Stimulated activated CD8-positive, alpha-beta memory T cell treated with anti-CD3 and anti-CD28 coated beads, Interleukin-4, amount 100 ng/mL, for 4 hours (primary cell): ENCODE measurements at places on chromosomes 2 and 18.

GRCh38 chr2:70354264-70354949, 52.5 kb upstream of the FAM136A start:
- no peak for DNase-seq

GRCh38 chr2:144477957-144478311, 42.0 kb downstream of the ZEB2 start:
- DNase-seq: no peak

DNA sequence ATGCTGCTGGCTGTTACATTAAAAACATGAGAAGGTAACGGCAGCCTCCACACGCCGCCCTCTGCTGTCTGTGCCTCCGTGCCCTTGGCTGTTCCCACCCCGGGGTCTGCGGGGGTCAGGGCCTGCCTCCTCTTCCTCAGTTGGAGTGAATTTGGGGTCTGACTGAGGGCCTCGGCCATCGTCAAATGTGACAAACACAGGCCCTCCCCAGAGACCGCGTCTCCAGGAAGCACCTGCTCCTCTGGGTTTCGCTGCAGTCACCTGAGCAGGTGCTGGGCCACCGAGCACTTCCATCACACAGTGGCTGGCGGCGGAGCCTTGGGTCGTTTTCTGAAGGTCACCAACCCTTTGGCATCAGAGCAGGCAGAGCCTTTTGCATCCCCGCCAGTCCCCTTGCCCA, 70.9 kb downstream of the NFATC1 start:
- DNase-seq: no peak

GRCh38 chr2:195967336-195967735, 101.3 kb downstream of the DNAH7 start:
- DNase-seq: no peak

DNA sequence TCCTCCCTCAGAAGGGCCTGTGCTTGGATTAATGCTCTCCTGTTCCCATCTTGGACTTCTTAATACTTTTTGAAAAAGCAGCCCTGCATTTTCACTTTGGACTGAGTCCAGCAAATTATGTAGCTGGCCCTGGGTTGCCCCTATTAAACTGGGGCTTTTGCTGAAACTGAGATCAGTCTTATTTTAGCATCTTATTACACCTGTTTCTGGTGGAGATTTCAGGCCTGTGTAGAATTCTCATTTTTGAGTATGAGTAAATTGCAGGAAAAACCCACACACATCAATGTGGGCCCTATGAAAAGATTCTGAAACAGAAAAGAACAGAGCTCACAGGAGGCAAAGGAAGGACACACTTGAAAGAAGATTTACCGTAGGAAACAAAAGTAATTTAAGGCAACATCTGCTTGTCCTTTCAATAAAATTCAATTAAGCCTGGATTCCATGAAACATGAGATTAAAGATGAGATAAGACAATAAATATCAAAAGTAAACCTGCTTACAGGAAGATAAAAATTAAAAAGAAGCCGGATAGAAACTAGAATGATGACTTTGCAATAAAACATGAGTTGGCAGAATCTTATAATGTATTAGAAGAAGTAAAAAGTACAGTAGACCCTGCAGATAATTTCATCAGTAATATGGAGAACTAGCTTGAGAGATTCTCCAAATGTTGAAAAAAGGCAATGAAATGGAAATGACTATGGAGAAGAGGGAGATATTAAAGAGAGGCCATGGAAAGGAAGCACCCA, 90.7 kb upstream of the GCFC2 start:
- no peak for DNase-seq

DNA sequence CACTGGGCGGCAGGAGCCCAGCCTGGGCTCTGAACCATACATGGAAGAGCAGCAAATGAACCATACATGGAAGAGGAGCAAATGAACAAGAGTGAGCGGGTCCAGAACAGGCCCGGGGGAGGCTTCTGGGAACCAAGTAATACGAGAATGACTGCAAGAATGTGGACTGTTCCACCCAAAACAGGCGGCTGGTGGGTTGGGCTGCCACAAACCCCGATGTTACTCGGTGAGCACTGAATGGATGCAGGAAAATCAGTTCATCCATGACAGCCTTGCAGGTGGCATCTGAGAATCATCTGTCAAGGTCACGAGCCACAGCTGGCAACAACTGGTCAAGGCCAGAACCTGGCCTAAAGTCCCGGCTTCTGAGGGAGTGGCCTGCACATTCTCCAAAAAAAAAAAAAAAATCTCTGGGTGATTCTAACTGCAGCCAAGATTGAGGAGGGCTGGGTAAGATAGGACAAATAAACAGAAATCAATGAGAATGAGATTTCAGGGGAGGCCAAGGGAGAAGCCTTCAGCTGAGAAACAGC, 106.1 kb downstream of the ZNF516 start:
- no peak for DNase-seq

- no peak for DNase-seq
Measured at GRCh38 chr2:101859604-101860003, 132.2 kb upstream of the IL1R2 start.

DNA sequence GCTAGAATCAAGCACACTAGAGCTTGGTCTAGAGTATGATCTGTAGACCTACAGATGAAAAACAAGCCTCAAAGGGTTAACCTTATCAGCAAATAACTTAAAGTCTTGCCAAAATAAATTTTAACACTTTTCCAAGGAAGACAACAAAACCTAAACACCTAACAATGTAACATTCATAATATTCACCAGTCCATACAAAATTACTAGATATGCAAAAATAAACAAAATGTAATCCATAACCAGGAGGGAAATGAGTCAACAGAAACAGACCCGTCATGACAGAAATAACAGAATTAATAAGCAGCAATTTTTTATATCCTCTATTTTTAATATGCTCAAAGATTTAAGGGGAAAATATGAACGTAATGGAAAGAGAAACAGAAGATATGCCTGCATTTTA, 36.1 kb downstream of the TRAK2 start:
- no peak for DNase-seq

- DNase-seq: no peak
Measured at GRCh38 chr2:206974551-206974950, 35.2 kb downstream of the CPO start.

DNA sequence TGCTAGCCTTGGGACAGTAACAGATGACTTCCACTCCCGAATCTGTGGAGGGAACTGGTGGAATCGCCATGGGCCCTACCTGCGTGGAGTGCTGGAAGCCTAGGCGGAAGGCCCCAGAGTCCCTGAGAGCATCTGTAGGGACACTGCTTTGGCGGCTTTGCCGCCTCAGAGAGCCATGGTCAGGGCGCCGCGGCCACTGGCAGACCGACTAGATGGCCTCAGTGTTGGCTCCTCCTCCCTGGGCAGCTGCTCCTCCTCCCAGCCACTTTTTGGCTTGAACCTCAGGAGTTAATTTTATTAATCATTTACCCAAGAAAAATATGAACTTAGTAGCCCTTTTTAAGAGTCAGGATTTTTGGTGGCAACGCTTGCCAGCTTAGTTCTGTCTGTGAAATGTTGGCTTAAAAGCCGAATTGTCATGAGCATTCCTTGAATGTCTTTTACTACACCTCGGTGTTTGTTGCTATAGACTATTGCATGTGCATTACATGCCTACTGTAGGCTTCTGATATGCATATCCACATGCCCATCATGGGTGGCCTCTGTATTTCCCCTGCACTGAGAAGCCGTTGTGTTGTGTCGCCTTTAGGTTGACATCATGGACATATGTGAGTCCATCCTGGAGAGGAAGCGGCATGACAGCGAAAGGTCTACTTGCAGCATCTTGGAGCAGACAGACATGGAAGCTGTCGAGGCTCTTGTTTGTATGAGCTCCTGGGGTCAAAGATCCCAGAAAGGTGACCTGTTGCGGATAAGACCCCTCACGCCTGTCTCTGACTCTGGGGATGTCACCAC, 2.4 kb downstream of the KLF11 start:
- DNase-seq: no peak

DNA sequence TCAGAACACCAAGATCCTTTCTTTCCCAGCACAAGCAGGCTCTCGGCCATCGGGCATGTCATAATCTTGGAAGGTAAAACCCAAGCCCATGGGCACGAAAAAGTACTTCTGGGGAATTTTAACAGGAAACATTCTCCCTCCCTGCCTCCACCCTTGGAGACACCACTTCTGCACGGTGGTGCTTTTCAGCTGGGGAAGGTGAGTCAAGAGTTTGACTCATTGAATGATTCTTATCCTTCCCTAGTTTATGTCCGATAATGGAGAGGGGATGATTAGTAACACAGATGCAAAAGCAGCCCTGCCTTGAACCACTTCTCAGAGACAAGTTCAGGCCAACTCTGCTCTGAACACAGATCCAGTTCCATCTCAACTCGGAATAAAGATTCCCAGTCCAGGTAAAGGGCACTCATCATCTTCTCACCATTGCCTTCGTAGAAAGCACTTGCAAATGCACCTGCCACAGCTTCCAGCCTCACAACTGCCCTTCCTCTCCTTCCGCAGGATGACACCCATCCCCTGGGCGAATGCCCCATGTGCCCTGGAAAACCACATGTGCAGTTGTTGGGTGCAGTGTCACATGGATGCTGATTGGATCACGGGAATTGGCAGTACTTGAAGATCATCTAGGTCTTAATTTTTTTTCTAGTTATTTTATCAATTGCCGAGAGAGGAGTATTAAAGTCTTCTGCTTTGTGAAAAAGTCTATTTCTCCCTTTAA, 136.2 kb downstream of the PXDN start:
- DNase-seq: no peak

DNA sequence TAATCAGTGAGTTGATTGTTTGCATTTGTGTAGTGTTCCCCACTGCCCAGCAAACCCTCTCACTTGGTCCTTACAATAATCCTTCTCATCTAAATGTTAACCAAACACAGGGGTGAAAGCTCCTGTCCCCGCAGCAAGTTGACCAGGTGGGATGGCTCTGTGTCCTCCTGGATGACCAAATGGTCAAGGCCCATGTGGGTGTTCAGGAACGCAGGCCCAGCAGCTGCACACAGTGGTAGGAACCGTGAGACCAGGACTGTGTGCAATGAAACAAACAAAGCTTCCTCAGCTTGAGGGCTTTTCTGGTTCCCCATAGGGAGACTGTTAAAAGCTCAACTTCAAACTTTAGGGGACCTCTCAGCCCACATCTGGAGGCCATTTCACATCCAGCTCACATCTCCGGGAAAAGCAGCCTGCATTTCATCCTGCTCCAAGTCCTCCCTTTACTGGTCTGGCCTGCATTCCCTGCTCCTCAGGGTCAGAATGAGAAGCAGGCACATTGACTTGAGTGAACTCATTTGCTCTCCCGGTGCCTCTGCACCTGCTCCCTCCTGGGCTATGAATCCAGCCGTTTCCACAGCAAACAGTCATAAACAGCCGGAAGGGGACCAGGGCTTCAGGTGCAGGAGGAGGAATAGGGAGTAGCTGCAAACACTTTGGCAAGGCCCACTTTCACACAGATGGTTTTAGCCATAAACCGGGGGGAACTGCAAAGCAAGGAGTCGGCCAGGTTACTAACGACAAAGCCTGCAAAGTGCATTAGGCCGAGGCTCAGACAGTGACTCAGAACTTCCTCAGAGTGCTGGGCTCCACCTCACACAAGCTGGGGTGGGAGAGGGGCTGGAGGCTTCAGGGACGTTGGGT, 144.7 kb downstream of the CAPN13 start:
- no peak for DNase-seq

GRCh38 chr2:224904381-224904780, 137.9 kb downstream of the DOCK10 start:
- DNase-seq: no peak

GRCh38 chr18:36075862-36076587, 8.7 kb upstream of the RPRD1A start:
- DNase-seq: no peak

DNA sequence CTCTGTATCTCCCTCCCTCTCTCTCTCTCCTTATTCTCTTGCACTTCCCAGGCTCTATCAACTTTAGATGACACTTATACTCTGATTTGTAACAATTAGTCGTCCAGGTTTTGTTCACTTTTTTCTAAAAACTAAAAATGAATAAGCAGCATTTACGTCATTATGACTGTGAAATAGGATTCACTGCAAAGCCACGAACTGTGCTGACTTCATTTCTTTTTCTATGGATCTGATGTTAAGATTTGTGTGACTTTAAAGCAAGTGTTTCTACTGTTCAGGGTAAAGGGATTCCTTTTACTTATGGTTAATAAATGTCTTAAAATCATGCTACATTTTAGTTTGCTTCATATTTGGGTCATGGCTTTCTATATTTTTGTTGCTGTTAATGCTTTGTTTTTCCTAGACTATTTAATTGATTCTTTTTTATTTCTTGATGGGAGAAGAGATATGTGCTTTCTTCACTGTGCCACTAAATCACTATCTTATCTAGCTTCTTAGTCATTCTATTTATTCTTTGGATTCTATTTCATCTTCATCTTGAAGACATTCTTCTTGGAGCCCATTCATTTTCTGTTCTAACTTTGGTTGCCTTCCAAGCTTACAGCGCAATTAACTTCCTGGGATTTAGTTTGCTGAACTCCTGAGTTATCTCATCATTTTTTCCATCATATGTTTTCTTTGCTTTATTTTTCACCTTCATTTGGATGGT, 480.4 kb upstream of the TRIB2 start:
- DNase-seq: no peak

DNA sequence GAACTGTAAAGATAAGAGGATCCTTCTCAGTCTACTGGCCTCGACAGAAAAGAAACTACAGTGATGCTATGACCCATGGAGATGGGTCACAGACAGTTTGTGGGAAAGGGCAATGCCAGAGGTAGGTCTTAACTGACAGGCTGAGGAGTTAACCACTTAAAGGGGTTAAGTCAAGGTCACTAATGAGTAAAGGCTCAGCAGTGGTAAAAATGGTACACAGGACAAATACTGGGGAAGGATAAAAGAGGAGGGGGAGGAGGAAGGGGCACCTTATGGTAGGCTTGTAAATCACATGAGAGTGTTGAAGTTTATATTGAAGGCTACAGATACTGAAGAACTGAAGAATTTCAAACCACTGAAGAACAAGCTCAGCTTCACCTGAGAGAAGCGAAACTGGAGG, 9.9 kb downstream of the IER3IP1 start:
- no peak for DNase-seq

DNA sequence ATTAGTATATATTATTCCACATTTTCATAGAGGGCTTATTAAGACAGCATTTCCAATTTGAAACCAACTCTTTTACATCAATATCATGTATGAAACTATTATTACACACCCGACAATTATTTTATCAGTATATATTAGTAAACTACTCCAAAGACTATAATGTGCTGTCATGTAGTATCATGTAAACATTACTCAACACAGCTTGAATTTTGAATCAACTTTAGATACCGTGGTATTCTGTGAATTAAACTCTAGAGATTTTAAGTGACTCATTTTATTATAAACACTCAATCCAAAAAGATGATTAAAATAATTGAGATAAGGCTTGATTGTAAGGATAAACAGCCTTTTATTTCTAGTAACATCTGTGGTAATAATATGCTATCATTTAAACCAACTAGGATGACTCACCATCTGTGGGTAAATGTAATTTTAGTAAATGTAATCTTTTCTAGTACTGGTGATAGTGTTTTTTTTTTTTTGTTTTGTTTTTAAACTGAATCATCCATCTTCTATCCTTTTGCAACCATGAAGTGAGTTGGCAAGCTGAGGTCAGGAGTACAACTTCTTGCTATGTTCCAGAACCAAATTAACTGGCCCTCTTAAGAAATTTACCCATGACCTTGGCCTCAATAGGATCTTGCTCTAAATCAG, 144.3 kb upstream of the SMAD7 start:
- DNase-seq: no peak
